ENCODE measurements at places on chromosomes 7 and 10.

GRCh38 chr7:5428478-5429252 lies 5.0 kb upstream of the TNRC18 start:
- DNase-seq: no peak

- DNase-seq: no peak
Observed at GRCh38 chr10:79111846-79112614, 43.3 kb downstream of the ZMIZ1 start.

DNA sequence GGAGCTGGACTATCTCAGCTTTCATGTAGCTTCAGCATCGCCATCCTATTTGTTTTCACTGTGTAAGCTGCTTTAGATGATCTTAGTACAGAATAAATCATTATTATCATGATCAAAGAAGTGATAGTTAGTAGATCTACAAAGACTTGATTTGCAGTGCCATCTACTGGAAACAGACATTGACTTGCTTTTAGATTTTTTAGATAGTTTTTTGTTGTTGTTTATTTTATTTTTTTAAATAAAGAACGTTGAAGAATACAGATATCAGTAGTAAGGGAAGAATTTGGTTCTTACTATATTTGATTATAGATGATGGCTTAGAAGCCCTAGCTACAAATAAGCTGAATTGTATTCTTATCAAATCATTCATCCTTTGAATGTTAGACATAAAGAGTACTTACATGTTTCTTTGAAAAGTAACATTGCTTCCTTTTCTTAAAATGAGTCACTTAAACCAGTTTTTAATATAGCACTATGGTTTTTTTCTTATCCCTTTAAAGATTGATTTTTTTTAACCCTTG lies 6.3 kb upstream of the SFMBT2 start:
- DNase-seq: no peak

- no peak for DNase-seq
Observed at GRCh38 chr7:84261509-84261908, 66.9 kb upstream of the SEMA3A start.

DNA sequence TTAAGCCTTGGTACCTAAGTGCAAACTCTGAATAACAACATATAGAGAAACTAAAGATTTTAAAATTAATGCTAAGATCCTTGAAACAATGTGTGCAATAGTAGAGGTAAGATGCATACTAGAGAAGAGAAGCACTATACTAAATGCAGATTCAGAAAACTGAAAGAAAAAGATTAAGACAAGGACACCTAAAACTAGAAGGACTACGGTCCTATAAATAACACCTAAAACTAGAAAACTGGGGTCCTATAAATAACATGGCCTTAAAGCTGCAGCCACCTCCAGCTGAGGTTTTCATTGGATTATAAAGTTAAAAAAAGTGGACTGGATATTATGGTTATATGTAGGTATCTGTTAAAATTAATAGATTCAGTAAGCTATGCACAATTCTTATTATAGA lies 320.9 kb downstream of the IPMK start:
- no peak for DNase-seq

DNA sequence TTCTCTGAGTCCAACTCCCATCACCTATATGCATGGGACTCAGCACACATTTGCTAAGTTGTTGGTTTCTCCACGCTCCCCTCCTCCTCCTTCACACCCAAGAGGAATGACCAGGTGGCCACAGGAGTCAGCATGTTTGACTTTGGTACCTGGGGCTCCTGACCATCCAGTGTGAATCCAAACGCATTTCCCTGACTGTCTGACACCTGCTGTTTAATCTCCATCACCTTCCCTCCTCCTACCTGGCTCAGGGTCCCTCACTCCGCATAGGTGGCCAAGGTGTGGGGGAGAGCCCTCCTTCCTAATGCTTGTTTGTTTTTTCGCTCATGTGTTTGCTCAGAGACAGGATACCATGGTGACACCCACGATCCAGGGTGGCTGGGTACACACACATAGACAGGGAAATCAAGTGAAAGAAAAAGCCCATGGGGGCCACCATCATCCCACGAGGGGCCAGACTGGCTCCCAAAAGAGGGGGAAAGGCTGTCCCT lies 194.9 kb downstream of the KCNMA1 start:
- no peak for DNase-seq

DNA sequence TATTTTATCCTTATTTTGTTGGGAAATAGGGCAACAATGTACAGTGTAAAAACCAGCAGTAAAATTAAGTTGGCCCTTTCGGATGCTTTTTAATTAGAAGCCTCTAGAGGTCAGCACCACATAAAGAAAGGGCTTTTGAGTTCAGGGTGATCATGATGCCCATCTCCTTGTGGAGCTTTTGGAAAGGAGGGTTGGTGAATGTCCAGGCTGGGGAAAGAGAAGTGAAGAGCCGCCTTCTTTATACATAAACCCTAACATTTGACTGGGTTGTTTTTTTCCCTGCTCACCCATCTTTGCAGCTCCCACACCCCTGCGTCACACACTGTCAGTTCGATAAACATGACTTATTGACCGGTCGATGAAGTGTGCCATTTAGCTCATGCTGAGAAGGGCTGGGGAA lies 29.8 kb downstream of the MTURN start:
- no peak for DNase-seq
